ENCODE measurements at places on chromosomes 2 and 18. TPM values are rescaled to one million over a fixed set of nuclear protein-coding genes. Genes with fewer than 3 reads are reported as not detected.

GRCh38 chr18:51727780-51728179 is 530.3 kb upstream of the MEX3C start:
- H3K4me3 ChIP-seq: no peak overlapping the region
- no peaks in the 10 kb centered on the region for H3K36me3 ChIP-seq
- no peaks in the 10 kb centered on the region for H3K27me3 ChIP-seq
- no peak for DNase-seq
- H3K27ac ChIP-seq: no peak overlapping the region

Gene PLEK
- 22.1 TPM for polyA plus RNA-seq

DNA sequence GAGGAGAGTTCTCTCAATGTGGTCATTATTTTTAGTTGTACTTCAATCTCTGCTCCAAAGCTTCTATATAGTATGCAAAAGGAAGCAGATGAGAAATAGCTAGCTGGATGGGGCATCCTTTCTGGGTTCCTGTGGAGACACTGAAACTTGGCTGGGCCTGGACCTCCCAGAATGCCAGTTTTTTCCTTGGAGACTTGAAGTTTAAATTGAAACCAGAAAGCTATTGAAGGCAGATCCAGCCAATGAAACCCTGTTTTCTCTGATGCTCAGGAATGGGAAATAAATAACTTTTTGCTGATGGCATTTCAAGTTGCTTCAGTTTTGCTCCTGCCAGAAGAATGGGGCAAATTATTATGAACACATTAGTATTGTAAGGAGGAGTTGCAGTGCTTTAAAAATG is 2.9 kb downstream of the SETBP1 start:
- peak overlapping the region; percentile 91 for H3K27ac ChIP-seq
- H3K4me3 ChIP-seq: no peak overlapping the region
- no peaks in the 10 kb centered on the region for H3K27me3 ChIP-seq
- H3K4me1 ChIP-seq: peaks cover 7% of the 10 kb centered on the region

GRCh38 chr18:40055262-40055661 is 1899.8 kb upstream of the PIK3C3 start:
- no peak overlapping the region for H3K4me3 ChIP-seq
- H3K27ac ChIP-seq: no peak overlapping the region
- H3K36me3 ChIP-seq: no peaks in the 10 kb centered on the region
- no peaks in the 10 kb centered on the region for H3K27me3 ChIP-seq
- H3K4me1 ChIP-seq: no peaks in the 10 kb centered on the region
- DNase-seq: no peak

DNA sequence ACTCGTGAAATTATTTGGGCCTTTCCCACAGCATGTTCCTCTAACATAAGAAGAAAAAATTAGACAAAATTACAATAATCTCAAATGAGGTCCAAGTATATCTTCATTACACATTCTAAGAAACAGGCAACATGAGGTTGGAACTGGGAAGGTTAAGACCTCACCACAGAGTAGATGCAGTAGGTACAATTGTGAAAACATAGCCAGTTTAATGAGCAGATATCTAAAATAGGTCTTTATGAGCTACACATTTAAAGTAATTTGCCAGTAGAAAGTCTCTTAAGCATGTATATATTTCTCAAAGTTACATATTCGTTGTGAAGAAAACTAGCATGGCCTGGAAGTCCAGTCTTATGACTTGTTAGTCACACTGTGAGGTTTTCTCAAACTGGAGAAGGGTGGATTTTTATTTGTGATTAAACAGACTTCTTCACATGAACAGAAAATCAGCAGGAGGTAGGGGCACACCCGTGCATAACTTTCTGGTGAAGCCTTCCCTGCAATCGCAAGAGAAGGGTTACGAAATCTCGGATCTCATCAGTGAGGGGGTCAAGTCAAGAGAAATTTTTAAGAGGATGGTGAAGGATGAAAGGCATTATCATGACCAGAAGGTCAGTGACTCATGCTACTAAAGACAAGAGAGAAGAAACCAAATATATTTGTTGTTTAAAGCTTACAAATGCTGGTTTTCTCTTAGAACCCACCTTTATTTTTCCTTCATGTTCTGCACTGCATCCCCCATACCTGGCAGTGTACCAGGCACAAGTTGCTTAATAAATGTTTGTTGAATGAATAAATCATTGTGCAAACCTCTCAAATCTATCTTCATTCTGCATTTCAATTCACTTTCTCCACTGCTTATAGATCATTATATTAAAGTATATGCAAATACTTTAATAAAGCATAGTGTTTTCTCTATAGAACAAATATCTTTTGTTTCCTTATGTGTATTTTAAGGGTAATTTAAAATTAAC is 5.1 kb upstream of the RAB27B start:
- H3K4me3 ChIP-seq: no peak overlapping the region
- H3K4me1 ChIP-seq: peaks cover under 1% of the 10 kb centered on the region
- H3K27ac ChIP-seq: no peak overlapping the region
- no peaks in the 10 kb centered on the region for H3K27me3 ChIP-seq
- DNase-seq: no peak

DNA sequence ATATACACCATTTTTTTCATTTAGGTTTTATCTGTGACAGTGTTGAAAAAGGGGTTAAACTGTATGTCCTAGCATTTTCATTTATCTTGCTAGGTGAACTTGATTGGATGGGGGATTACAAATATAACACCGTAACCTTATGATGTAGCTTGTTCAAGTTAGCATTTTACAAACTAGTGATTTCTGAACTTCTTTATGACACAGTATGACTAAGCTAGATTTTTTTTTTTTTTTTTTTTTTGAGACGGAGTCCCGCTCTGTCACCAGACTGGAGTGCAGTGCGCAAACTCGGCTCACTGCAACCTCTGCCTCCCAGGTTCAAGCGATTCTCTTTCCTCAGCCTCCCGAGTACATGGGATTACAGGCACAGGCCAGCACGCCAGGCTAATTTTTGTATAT is 47.1 kb downstream of the KCMF1 start:
- no peak for DNase-seq
- no peak overlapping the region for H3K27ac ChIP-seq
- H3K27me3 ChIP-seq: no peaks in the 10 kb centered on the region
- no peaks in the 10 kb centered on the region for H3K36me3 ChIP-seq

DNA sequence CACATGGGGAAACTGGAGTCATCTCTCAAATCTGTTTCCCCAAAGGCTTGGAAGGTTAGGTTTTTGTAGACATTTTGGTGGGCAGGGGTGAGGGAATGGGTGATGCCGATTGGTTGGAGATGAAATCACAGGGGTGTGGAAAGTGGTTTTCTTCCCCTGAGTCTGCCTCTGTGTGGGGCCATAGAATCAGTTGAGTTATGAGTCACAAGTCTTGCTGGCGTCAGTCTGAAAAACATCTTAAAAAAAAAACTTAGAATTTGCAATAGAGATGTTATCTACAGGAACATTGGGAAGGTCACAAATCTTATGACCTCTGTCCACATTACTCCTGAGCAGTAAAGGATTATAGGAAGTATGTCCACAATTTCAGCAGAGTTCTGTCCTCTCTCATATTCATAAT is 314.6 kb downstream of the CNTNAP5 start:
- H3K4me1 ChIP-seq: no peaks in the 10 kb centered on the region
- no peak overlapping the region for H3K27ac ChIP-seq
- no peak overlapping the region for H3K4me3 ChIP-seq
- H3K27me3 ChIP-seq: no peaks in the 10 kb centered on the region
- H3K36me3 ChIP-seq: no peaks in the 10 kb centered on the region

GRCh38 chr2:241548451-241548835 is 10.1 kb upstream of the BOK start:
- no peaks in the 10 kb centered on the region for H3K36me3 ChIP-seq
- no peaks in the 10 kb centered on the region for H3K27me3 ChIP-seq
- no peak overlapping the region for H3K27ac ChIP-seq

Gene CDH7
- polyA plus RNA-seq: 0.07 TPM

DNA sequence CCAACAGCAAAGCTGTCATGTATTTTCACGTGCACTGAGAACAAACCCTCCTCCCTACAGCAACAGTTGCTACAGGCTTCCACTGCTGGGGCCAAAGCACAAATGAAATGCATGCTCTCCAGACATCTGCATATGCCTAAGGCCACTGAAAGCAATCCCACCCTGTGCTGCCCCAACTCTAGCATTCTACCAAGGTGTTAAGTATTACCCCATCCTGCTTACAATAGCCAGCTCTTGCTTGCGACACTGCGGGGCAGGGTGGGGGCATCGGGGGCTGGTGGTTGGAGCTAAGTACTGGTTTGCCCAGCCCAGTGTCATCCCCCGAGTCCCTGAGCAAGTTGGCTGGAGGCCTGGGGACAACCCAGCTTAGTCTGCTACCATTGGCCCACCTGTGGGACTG is 742.5 kb downstream of the TDRD15 start:
- H3K27ac ChIP-seq: no peak overlapping the region
- no peak overlapping the region for H3K4me3 ChIP-seq
- no peak for DNase-seq
- no peaks in the 10 kb centered on the region for H3K36me3 ChIP-seq

- H3K36me3 ChIP-seq: no peaks in the 10 kb centered on the region
- H3K4me1 ChIP-seq: peaks cover 6% of the 10 kb centered on the region
- no peak overlapping the region for H3K27ac ChIP-seq
- DNase-seq: no peak
Observed at GRCh38 chr2:149329068-149329467, 1.3 kb upstream of the LYPD6 start.

DNA sequence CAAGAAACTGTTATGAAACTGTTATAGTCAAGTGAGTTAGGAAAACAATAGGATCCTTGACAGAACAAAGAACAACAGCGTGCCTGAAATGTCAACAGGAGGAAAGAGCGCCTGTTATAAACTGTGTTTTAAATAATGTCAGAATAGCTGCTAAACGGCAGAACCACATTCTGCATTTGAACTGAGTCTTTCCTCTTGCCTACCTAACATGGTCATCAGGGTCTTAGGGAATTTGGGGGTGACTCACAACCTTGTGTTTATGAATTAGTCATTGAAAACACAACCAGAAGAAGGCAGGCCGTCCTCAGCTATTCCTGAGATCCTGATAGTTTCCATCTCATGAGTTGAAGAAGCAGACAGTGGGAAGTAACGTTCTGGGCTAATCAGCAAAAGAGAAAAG is 222.0 kb upstream of the FN1 start:
- no peak overlapping the region for H3K4me3 ChIP-seq
- H3K27me3 ChIP-seq: no peaks in the 10 kb centered on the region
- no peaks in the 10 kb centered on the region for H3K36me3 ChIP-seq
- peak overlapping the region; percentile 49 for H3K27ac ChIP-seq
- DNase-seq: no peak
- H3K4me1 ChIP-seq: peaks cover 19% of the 10 kb centered on the region

Gene PLA2R1
- polyA plus RNA-seq: 16.6 TPM

Gene NEUROD1
- polyA plus RNA-seq: not detected

GRCh38 chr2:23312996-23313606 is 71.9 kb upstream of the KLHL29 start:
- no peaks in the 10 kb centered on the region for H3K4me1 ChIP-seq
- no peak for DNase-seq
- H3K36me3 ChIP-seq: no peaks in the 10 kb centered on the region
- H3K27ac ChIP-seq: no peak overlapping the region
- H3K4me3 ChIP-seq: no peak overlapping the region

DNA sequence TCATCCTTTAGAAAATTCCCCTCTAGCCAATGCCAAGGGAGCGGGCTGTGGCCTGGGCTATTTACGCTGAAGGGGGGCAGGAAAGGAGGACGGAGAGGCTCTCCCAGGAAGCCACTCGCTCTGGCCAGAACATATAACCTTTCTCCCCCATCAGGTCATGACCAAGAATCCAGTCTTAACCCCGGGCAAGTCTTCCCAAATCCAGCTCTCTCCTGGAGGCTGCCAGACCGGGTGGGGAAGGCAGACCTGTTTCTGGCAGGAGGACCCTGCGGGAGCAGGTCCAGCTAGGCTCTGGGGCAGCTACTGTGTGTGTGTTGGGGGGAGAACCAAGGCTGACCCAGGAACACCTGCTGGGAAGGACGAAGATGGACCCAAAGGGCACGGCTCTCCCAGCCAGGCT is 13.4 kb upstream of the SEMA4C start:
- H3K4me1 ChIP-seq: peaks cover 6% of the 10 kb centered on the region
- no peak for DNase-seq

DNA sequence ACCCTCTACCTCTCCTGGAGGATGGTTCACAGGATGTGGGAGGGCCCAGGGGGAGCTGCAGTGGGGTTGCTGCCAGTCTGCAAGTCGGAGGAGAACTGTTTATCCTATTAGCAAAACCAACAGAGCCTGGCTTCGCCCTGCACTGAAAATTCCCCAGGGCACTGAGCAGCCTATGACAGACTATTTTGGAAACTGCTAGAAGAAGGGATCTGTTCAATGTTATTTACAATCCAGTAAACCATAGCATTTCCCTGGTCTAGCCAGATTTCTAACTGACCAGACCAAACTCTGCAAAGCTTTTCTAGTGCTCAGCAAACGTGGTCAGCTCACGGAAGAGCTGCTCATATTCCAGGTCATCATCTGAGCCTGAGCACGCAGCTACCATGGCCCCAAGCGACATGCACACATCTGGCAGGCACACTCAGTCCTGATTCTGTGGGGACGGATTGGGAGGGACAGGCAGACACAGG is 64.8 kb upstream of the PID1 start:
- no peaks in the 10 kb centered on the region for H3K4me1 ChIP-seq
- no peaks in the 10 kb centered on the region for H3K36me3 ChIP-seq
- H3K27ac ChIP-seq: no peak overlapping the region

GRCh38 chr18:3286159-3286558 is 24.2 kb downstream of the MYL12B start:
- H3K4me1 ChIP-seq: no peaks in the 10 kb centered on the region
- DNase-seq: no peak
- H3K27me3 ChIP-seq: no peaks in the 10 kb centered on the region
- no peaks in the 10 kb centered on the region for H3K36me3 ChIP-seq
- no peak overlapping the region for H3K4me3 ChIP-seq

- no peaks in the 10 kb centered on the region for H3K27me3 ChIP-seq
- H3K36me3 ChIP-seq: no peaks in the 10 kb centered on the region
- H3K4me1 ChIP-seq: no peaks in the 10 kb centered on the region
- H3K27ac ChIP-seq: no peak overlapping the region
- DNase-seq: no peak
Observed at GRCh38 chr2:233492751-233493150, 73.8 kb downstream of the USP40 start.

Gene TMEM200C
- polyA plus RNA-seq: 0.22 TPM

- no peak overlapping the region for H3K4me3 ChIP-seq
- H3K4me1 ChIP-seq: no peaks in the 10 kb centered on the region
- no peaks in the 10 kb centered on the region for H3K27me3 ChIP-seq
- H3K36me3 ChIP-seq: no peaks in the 10 kb centered on the region
Observed at GRCh38 chr2:1256632-1257324, 156.5 kb upstream of the TPO start.

GRCh38 chr2:211401328-211401727 is 844.9 kb downstream of the CPS1 start:
- H3K27ac ChIP-seq: no peak overlapping the region
- H3K36me3 ChIP-seq: no peaks in the 10 kb centered on the region
- no peak overlapping the region for H3K4me3 ChIP-seq
- no peaks in the 10 kb centered on the region for H3K27me3 ChIP-seq
- no peak for DNase-seq

All from ovary (tissue), 10 donors.